ENCODE measurements at places on chromosomes 11 and 22.
A peak's percentile ranks its signal among the peaks of the same experiment; 100 is the strongest.

- no peak for DNase-seq
Measured at GRCh38 chr11:45264839-45265515, 21.2 kb downstream of the SYT13 start.

GRCh38 chr22:43850529-43850928 lies 11.8 kb downstream of the SULT4A1 start:
- DNase-seq: no peak

GRCh38 chr22:49749227-49749626 lies 78.4 kb downstream of the BRD1 start:
- DNase-seq: no peak

GRCh38 chr22:37205046-37205445 lies 7.2 kb downstream of the SSTR3 start:
- DNase-seq: no peak

- no peak for DNase-seq
Measured at GRCh38 chr11:94519478-94520084, 7.3 kb downstream of the C11orf97 start.

DNA sequence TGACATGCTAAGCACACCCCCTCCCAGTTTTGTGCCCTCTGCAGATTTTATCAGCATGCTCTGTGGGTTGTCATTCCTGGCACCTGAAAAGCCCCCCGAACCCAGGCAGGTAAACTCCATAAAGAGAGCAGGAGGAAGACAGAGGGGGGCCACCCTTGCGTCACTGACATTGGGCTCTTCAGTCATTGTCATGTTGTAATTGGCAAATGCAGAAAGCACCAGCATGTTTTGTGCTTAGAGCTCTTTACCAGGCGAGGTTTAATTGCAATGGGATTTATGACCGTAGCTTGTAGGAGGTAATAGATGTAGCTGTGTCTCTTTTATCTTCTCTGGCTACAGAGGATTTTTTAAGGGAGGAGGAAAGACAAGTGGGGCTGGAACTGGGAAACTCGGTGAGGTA lies 201.7 kb downstream of the GRIK4 start:
- no peak for DNase-seq

GRCh38 chr11:131932584-131933325 lies 562.3 kb downstream of the NTM start:
- no peak for DNase-seq

- DNase-seq: no peak
Measured at GRCh38 chr11:61056981-61057380, 45.3 kb upstream of the CD5 start.

DNA sequence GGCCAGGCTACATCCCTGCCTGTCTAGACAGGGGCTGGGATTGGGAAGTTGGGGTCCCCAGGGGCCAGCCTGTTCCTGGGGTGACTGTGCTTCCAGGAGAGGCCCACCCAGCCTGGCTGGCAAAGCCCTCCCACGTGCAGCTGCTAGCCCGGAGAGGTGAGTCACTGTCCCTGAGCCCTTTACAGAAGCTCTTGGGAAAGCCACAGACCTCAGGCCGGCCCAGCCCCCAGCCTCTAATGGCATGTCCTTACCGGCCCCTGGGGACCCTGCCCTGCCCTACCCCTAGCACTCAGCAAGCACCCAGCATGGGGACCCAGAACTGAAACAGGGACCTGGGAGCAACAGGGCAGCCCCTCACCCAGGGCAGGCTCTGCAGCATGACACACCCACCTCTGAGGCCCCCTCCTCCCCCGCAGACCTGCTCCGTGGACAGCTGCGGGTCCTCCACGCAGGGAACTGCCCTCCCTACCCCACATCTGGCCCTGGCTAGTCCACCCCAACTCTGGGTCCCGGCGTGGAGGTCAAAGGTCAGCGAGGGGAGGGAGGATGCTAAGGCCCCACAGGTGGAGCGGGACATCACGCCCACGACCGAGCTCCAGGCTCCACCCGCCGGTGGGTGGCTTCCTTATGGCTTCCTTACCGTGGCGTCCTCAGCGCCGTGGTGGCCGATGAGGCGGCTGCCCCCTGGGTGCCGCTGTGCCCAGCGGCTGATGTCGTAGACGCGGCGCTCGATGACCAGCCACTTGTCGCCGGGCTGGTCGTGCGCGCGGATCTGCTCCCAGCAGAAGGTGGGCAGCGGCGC lies 615 bp downstream of the FADS3 start:
- no peak for DNase-seq

GRCh38 chr11:130168105-130168504 lies 8.5 kb downstream of the ST14 start:
- no peak for DNase-seq

DNA sequence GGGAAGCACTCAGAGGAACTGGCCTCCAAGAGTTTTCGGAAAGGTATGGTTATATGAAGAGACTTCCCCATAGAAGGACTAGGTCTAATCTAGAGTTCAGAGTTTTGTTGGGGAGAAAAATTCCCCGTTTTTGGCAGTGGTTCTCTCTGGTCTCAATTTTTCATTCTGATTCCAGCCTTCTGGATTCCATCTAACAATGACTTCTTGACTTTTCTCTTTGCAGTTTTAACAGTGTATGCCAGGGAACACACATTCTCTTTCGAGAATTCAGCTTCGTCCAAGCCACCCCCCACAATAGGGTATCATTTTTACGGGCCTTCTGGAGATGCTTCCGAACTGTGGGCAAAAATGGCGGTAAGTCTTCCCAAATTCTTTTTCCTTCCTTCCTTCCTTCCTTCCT lies 115.6 kb downstream of the CSTPP1 start:
- no peak for DNase-seq

DNA sequence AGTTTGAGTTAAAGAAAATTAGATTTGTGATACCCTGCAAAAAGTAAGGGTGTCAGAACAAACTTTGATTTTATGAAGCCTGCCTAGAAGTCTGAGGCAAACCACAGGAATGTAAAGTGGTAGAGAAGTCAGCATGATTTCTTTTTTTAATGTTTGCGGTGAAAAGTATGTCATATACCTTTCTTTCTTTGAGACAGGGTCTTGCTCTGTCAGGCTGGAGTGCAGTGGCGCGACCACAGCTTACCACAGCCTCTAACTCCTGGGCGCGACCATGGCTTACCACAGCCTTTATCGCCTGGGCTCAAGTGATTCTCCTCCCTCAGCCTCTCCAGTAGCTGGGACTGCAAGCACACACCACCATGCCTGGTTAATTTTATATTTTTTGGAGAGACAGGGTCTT lies 4.7 kb downstream of the API5 start:
- no peak for DNase-seq

DNA sequence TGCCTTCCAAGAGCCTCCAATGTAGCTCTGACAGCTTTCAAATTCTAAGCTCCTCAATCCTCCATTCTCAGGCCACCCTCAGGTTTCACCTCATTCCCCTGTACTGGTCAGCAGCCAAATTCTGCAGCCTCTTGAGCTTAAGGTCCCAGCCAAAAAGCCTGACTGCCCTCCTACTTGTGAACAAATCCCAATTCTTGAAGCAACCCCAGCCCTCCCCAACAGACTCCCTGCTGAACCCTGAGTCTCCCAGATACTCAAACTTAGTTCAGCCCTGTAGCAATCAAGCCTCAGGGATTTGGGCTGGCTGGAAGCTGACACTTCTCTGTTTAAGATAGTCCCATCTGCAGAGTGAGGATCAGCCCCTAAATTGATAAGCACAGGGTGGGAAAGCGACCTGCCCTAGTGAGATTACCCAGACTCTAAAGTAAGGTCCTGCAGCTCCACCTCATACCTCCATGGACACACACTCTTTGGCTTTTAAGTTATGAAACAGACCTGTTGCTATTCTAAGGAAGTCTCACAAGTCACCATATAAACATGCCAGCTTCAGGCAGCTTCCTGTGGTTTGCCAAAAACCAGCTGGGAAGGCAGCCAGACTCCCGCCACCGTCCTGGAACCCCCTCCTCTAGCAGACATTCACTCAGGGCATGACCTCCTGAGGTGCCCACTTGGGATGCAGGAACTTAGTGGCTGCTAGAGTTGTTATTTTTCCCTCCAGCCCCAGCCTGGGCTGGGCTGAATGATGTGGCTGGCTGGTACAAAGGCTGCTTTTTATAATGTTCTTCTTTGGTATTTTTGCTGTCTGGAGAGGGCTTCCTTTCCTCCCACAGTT lies 82.5 kb upstream of the PICALM start:
- no peak for DNase-seq

DNA sequence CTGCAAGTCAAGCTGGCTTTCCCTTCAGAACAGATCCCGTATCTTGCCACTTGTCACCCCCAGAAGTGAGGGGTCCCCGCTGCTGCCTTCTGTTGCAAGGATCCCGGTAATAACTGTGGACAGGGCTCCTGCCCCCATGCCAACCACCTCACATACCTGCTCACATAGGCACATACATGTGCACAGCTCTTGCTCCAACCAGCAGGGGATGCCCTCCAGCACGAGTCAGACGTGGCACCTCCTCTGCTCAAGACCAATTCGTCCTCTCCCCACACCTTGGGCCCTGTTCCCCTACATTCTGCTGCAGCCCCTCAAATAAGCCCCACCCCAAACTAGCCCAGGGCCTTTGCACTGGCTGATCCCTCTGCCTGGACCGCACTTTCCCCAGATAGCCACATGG lies 163.3 kb downstream of the CRYBB2 start:
- DNase-seq: no peak

DNA sequence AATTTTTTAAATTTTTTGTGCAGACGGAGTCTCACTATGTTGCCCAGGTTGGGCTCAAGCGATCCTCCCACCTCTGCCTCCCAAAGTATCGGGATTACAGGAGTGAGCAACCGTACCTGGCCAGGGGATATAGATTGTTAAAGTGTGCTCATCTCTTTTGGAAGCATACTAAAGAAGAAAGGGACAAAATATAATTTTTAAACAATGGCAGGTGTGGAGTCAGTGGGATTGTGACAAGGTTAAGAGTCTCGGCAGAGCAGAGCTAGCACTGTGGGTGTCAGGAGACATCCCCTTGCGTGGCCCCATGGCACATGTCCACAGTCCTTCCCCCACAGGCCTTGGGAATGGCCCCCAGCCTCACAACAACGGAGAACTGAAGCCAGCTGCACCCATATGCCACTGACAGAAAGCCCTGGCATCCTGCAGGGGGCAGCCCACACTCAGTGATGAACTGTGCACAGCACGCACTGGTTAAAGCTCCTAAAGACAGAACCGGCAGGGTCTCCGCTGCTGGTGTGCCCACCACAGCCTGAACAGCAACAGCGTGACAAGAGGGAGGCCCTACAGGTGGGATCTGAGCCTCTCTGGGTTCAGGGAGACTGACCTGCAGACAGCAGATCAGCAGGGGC lies 29.9 kb downstream of the SERPIND1 start:
- peak; percentile 9 for DNase-seq

- DNase-seq: no peak
Measured at GRCh38 chr22:29574762-29575450, 6.0 kb downstream of the NIPSNAP1 start.

GRCh38 chr22:29702000-29702930 lies 17.5 kb upstream of the CABP7 start:
- no peak for DNase-seq

Measured in activated gamma-delta T cell treated with anti-CD3 and anti-CD28 coated beads, Interleukin-2, amount 50 U/mL, for 16 hours (primary cell).